ENCODE measurements at places on chromosomes 12 and 14.

GRCh38 chr12:105413911-105414487 is 83.5 kb downstream of the C12orf75 start:
- DNase-seq: no peak

GRCh38 chr14:44576356-44576755 is 69.3 kb upstream of the FSCB start:
- no peak for DNase-seq

DNA sequence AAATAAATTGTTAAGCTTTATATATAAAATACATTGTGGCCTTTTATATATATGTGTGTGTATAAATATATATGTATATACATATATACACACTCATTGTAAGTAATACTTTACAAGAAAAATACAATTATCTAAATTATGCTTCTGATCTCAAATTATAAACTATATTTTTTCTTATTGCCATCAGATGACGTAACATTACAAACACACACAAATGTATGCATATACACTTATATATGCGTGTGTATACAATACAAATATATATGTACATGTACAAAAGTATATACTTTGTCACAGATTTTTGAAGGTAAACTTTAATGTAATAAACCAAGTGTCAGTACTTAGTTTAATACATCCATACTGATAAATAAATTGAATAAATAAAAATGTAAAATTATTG is 278.9 kb upstream of the LMO3 start:
- no peak for DNase-seq

DNA sequence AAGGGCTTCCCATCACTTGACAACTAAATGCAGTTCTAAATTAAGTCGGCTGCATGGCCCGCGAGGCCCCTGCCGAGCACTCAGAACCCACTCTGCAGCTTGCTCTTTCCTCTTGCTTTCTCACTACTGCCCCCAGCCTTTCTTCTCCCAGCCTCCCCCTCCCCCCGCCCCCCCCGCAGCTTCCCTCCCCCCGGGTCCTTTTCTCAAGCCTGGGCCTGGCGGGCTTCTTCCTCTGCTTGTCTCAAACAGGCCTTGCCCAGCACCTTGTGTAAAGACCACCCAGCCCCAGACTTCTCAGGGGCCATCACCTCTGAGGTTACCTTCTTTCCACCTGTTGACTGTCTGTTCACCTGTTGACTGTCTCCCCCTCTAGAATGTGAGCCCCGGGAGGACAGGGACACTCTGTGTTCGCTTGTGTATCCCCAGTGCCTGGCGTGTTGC is 1.1 kb downstream of the CYP46A1 start:
- DNase-seq: no peak
